ENCODE measurements at places on chromosomes 11 and 22. TPM values are rescaled to one million over a fixed set of nuclear protein-coding genes. Genes with fewer than 3 reads are reported as not detected.

Gene RAG2
- polyA plus RNA-seq = not detected

Gene MS4A6E
- not detected for polyA plus RNA-seq

Gene UCP3
- not detected for polyA plus RNA-seq

Gene TMEM191B
- polyA plus RNA-seq = 1.8 TPM

Gene P4HA3
- not detected for polyA plus RNA-seq

Gene INPP5J
- polyA plus RNA-seq = 0.03 TPM

Gene SYT9
- polyA plus RNA-seq = not detected

Gene SEC14L6
- not detected for polyA plus RNA-seq

Gene SMC1B
- not detected for polyA plus RNA-seq

DNA sequence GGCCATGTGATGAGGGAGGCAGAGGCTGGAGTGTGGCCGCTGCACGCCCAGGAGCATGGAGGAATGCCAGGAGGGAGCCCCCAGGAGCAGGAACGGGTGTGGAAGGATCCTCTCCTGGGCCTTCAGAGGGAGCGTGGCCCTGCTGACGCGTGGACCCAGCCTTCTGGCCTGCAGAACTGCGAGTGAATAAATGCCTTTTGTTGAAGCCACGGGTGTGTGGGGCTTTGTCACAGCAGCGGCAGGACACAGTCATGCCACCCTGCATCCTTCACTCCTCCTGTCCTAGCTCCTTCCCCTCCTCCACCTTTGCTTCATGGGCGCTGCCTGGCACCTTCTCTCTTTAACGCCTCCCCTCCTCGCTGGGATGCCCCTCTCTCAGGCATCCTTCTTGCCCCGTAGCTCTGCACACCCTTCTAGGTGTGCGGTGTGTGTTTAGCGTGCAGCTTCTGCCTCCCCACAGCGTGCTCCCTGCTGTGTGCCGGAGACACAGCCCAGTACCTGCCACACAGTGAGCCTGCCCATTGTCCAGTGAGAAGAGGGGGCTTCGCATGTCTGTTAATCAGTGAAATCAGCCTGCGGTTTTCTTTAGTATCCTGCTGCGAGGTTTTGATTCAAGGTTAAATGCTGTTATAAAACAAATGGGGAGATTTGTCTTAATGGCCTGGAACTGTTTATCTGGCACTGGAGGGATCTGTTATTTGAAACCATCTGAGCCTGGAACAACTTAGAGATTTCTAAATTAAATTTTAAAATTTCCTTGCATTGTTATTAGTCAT is 459.6 kb downstream of the TBC1D22A start:
- DNase-seq = no peak

GRCh38 chr22:24423519-24424000 is 3.8 kb upstream of the ADORA2A start:
- peak; percentile 66 for DNase-seq

DNA sequence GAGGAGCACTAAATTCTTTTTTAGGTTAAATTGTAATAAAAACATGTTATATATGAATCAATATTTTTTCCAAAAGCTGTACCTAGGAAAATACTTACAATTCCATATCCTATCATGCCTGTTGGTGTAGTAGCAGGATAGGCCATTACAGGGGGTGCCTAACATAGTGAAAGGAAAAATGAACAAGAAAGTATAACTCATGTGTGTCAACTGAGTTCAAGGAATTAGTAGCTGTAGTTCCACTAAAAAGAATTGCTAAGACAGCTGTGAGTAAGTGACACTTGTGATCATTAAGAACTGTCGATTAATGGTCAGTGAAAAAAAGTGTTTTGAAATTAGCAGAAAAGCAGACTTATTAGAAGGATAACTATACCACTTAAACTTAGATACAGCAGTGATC is 92.4 kb downstream of the PICALM start:
- DNase-seq = no peak

- no peak for DNase-seq
Measured at GRCh38 chr22:46484156-46484860, 53.1 kb downstream of the CELSR1 start.

DNA sequence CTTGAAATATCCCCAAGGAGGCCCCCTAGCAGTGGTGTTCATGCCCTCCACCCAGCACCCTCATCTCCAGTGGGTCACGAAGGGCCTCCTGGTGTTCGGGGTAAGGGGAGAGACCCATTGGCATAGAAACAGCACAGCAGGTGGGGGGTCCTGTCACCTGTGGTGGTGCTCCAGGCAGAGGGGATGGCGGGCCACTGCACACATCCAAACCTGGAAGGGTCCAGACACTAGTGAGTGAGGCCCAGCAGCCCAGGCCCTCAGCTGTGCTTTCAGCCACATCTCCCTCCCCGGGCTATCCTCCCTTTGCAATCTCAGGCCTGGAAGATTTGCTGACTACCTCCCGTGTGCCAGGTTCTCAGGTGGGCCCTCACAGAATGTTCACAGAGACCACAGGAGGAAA is 59.4 kb upstream of the LYVE1 start:
- DNase-seq = no peak

GRCh38 chr11:91248199-91248807 is 976.3 kb upstream of the FAT3 start:
- DNase-seq = no peak

DNA sequence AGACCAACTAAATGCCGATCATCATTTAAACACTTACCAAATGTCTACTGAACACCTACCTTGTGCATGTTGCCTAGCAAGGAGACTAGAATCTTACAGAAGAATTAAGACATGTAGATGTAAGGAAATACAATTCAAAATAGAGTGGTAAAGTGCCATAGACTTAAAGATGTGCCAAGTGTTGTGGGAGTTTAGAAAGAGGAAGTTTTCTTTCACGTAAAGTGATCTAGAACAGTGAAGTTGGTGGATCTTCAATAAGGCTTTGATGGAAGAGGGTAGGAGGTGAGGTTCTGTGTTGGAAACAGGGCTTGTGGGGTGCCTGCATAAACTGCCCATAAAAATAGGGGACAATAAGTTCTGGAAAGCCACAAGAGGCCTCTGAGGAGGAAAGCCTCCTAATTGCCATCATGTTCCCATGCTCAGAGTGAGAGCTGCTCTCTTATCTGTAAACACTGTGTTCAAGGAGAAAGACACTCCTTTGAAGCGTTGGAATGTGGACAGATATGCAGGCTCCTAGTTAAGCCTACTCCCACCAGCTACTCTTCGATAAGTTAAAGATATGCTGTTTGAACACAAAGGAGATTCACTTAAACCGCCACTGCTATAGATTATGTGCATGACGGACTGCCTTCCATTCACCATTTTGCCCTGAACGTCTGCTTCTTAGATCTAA is 66.7 kb downstream of the HSD17B12 start:
- no peak for DNase-seq

DNA sequence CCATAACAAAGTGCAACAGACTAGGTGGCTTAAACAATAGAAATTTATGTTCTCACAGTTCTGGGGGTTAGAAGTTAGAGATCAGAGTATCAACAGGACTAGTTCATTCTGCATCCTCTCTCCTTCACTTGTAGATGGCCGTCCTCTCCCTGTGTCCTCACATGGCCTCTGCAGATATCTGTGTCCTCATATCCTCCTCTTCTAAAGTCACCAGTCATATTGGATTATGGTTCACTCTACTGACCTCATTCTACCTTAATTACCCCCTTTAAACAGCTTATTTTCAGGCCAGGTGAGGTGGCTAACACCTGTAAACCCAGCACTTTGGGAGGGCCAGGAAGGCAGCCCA is 135.1 kb downstream of the RAB38 start:
- DNase-seq = no peak

- DNase-seq = peak; percentile 18
Measured at GRCh38 chr22:36734171-36735058, 30.9 kb upstream of the CACNG2 start.

DNA sequence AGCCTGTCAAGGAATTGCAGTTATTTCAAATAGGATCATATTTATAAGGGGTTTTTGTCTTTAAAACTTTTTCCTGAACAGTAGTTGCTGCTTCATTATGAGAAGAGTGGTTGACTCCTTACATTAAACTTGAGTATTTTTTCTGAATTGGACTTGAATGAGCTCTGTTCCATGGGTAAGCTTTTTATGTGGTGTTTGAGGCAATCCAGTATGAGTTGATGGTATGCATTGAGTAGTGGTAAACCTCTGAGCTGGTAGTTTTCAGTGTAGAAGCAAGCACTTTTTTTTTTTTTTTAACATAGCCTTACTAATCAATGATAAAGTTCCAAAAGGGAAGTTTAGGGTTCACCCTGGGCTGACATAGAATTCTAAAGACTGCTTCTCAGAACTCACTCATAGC is 3.4 kb downstream of the KMT2A start:
- no peak for DNase-seq

DNA sequence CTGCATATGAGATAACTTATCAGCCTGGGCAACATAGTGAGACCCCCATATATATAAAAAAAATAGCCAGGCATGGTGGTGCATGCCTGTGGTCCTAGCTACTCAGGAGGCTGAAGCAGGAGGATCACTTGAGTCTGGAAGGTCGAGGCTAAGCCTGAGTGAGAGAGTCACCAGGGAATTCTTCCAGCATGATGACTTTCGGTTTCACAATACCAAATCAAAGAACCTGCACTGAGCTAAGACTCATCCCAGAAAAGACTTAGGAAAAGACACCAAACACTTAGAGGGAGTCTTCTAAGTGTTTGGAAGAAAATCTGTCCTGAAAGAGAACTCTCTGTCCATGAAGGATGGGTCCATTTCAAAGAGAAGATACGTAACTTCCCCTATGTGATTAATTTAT is 12.7 kb downstream of the STK33 start:
- DNase-seq = no peak

DNA sequence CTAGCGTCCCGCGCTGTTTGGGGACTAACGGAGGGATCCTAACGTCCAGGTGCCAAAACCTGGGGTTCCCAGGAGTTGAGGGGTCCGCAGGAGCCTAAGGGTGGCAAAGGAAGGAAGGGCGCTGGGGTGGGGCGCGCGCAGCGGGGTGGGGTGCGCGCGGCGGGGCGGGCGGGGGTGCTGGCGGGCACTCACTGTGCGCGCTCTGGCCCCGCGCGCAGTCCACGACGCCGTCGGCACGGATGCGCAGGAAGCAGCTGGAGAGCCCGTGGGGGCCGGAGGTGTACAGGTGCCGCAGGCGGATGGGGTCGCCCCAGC is 412 bp downstream of the FGF19 start:
- DNase-seq = no peak

DNA sequence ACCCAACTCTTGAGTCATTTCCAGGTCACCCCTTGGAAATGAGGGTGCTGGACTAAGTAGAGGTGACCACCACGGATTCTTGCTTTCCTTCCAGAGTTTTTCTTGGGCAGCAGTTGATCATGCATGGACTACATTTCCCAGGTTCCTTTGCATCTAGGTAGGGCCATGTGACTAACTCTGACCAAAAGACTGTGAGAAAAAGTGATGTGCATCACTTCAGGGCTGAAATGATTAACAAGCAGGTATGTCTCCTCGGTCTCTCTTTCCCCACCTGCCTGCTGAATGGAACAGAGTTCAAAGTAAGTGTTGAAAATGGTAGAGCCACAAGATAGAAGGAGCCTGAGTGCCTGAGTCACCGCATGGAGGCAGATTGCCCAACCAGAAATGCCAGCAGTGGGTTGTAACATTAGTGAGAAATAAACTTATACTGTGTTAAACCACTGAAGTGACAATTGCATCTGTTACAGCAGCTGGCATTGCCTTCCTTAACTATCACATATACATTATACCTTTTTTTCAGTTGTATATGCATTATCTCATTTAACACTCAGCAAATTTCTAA is 113.5 kb downstream of the MN1 start:
- no peak for DNase-seq

DNA sequence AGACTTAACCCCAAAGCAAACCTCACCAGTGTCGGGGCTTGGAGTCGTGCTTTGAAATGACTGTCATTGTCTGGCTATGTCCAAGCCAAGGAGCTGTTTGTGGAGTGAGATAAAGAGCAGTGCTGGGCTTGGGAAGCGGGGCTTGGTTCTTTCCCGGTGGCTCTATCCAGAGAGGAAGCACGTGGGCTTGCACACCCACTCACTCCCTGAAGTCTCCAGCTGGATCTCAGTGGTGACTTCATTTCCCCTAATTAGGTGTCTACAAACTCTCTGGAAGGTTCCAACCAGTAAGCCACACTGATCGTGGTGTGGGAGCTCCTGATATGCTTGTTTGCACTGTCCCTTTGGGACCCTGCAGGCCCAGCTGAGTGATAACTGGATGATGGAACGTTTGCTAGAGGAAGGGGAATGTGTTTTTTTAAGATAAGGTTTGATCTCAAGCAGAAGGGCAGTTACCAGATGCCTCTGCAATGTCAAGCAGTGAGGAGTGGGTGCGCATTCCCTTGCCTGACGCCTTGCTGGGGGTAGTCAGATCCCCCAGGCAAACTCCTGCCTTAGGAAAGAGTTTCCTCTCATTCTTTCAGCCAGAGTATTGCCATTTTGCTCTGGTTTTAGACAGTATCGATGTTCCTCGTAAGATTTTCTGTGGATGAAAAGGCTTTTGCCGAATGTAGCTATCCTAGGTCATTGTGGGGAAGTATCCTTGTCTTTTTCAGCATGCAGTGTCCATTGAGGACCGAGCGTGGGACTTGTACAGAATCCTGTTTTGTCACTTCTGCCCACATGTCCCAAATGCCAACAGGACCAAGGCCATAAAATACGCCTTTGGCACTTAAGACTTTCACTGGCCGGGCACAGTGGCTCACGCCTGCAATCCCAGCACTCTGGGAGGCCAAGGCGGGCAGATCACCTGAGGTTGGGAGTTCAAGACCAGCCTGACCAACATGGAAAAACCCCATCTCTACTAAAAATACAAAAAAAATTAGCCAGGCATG is 90.9 kb downstream of the MICAL2 start:
- no peak for DNase-seq

DNA sequence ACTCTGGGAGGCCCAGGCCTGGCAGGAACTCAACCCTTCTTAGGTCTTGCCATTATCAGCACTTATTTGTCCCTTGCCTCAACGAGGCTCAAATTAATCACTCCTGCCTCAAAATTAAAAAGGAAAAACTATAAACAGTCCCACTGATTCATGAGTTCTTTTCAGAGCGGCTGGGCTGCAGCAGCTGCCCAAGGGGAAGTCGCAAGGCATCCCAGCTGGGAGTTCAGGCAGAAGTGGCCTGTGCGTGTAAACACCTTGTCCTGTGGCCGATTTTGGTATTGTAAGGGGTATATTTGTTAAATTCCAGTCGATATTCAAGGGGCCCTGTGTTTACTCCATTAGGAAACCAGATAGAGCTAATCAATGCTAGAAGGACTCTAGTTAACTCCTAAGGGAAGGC is 213.9 kb upstream of the CADM1 start:
- DNase-seq = peak; percentile 38

- no peak for DNase-seq
Measured at GRCh38 chr11:14567064-14567651, 47.0 kb upstream of the PSMA1 start.

Data from CD14-positive monocyte (primary cell).